CD8-positive, alpha-beta memory T cell (primary cell): ENCODE measurements at places on chromosomes 4 and X.

- DNase-seq = no peak
Observed at GRCh38 chrX:1012678-1013300, 199.7 kb downstream of the CRLF2 start.

- DNase-seq = no peak
Observed at GRCh38 chr4:152708796-152709195, 29.0 kb upstream of the TMEM154 start.

DNA sequence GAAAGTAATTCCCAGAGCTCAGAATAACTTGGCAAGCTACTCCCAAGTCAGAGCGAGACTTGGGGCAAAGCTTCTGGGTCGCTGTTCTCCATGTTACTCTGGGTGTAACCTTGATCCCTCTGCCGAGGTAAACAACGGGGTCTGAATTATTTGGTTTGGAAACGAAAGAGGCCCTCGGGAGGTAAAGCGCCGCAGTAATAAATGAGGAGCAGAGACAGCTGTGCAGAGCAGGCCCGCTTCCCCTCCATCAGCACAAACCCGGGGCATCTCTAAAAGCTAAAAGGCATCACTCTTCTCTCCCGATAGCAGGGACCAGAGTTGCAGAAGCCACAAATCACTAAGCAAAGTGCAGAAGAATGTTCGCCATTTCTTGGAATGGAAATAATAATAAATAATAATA lies 561.5 kb downstream of the BCOR start:
- DNase-seq = no peak

DNA sequence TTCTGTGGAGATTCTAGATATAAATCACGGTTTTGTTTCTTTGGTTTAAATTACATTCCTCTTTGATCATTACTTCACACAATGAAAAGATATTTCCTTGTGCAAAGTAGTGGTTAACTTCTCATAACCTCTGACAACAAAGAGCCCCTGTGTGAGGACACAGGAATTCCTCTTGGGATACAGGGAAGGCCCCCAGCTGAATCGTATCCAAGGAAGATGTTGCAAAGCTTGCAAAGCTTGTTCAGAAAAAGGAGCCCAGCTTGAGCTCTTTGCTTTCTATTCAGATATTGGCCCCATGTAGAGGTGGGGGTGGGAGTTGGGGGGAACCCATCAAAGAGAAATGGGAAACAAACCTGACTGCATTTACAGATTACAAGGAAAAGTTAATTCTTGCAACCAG lies 145.7 kb downstream of the RELL1 start:
- DNase-seq = no peak

DNA sequence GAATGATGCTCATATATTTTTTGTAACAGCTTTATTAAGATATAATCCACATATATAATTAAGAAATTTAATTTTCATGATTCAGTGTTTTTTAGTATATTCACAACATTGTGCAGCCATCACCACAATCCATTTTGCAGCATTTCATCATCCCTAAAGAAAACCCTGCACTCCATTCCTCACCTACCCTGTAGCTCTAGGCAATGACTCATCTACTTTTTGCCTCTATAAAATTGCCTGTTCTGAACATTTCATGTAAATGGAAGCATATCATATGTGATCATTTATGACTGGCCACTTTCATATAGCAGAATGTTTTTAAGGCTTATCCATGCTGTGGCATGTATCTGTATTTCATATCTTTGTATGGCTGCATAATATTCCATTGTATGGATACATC lies 339.9 kb downstream of the MAPK10 start:
- no peak for DNase-seq

DNA sequence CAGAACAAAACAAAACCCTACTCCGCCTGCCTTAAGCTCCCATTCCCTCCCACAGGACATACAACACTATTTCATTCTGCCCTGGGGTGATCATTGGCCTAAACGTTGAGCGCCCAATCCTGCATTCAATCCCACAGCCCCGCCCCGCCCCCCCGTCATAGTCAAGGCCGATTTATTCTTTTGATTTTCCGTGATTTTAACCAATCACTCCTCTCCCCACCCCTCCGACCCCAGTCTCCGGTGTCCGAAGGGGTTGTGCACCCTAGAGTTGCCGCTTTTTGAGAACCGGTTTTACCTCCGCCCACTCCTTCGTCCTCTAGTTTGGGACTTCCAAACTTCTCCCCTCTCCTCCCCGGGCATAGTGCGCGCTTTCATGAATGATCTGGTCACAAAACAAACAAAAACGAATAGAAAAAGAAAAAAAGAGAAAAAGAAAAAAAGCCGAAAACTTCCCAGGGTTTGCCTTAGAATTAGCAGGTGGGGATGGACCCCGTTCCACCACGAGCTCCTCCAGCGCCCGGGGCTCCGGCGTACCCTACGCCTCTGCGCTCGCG lies 446 bp upstream of the UBE2A start:
- DNase-seq = no peak

GRCh38 chr4:40264497-40264896 lies 67.7 kb downstream of the RHOH start:
- DNase-seq = no peak

- no peak for DNase-seq
Observed at GRCh38 chr4:111699165-111699564, 446.1 kb upstream of the FAM241A start.

DNA sequence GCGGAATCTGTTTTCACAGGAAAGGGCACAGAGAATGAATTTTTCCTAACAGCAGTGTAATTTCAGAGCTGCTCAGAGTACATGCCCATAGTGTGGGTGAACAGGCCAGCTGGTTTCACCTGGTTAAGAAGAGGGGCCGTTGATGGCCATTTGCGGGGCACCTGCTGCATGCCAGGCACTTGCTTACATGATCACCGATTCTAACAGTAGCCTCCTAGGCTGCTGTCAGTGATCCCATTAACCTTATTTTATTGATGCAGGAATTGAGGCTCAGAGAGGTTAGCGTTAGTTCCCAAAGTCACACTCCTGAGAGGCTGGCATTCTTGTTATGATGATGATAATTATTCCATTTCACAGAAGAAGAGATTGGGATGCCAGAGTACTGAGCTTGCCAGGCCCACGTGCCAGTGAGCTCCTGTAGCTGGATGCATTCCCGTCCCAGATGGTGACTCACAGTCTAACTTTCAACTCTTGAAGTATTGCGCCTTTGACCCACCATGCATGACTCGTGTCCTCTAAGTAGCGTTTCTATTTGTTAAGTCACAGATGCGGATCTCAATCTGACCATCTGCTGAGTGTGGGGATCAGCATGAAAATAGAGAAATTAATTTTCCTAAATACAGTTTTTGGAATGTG lies 76.5 kb downstream of the PSAPL1 start:
- no peak for DNase-seq

DNA sequence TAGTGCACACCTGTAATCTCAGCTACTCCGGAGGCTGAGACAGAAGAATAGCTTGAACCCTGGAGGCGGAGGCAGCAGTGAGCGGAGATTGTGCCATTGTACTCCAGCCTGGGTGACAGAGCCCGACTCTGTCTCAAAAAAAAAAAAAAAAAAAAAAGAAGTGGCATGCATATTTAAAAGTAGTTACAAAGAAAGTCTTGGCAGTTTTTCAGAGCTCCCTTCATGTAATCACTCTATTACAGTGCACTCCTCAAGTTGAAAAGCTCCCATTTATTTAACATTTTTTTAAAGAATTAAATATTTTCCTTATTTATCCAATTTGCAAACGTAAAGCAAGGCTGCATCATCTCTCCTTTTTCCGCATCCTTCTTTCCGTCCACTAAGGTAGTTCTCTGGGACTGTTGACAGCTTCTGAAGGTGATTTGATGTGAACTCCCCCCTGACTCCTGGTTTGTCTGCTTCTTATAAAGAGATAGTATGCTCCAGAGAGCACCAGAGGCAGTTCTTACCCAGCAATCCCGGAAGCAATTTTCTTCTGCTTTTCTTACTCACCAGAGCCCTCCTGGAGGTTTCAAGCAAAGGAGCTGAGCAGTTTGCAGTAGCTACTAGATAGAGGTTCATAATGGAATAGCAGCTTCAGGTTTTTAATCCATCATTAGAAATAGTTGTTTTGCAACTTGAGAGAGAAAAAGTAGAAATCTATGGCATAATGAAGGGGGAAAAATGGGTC lies 151.0 kb downstream of the PALLD start:
- DNase-seq = no peak

DNA sequence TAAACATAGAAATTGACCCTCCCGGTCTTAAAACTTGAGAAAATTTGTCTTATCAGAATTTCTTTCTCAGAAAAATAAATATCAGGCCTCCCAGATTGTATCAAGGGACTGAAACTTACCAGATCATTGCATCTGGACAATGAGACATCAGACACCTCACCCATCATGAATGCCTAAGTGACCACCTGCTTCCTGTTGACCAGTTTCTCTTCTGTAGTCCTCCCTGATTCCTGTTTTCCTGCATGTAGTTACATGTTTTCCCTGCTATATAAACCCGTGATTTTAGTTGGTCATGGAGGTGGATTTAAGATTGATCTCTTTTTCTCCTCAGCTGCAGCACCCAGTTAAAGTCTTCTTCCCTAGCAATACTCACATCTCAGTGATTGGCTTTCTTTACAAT lies 548.1 kb downstream of the PPP4R3C start:
- no peak for DNase-seq

DNA sequence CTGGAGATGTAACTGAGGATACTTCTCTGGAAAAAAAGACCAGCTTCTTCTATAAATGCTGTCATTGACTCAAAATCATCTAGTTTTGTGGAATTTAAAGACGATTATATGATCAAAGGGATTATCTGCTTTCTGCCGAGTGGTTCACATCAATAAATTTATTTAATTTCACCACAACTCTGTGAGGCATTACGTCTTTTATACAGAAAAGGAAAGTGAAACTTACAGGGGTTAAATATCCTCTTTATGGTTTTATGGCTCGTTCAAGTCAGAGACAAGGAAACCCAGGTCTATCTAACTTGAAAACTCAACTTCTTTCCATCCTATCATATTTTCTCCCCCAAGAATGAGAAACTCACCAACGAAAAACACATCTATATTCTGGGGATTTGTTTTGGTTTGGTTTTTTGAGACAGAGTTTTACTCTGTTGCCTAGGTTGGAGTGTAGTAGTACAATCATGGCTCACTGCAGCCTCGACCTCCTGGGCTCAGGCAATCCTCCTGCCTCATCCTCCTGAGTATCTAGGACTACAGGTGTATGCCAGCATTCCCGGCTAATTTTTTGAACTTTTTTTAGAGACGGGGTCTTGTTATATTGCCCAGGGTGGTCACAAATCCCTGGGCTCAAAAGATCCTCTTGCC lies 377.9 kb upstream of the EMCN start:
- peak; percentile 8 for DNase-seq

GRCh38 chr4:37561803-37562207 lies 124.4 kb downstream of the RELL1 start:
- DNase-seq = no peak

DNA sequence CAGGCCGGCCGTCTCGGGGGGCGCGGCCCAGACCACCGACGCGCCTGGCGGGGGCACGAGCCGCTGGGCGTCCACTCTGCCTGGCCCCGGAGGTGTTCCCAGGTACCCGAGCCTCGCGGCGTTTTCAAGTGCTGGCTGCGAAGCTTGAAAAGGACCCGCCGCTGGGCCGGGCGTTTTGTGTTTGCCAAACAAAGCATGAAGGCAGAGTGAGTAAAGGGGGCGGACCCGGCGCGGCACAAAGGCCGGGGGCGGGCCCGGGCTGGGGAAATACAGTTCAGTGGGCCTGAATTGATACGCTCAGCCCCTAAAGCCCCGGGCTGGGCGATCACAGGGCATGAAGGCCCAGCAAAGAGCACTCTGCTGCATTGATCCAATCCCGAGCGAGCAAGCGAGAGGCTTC lies 65.4 kb downstream of the SOX3 start:
- DNase-seq = no peak

DNA sequence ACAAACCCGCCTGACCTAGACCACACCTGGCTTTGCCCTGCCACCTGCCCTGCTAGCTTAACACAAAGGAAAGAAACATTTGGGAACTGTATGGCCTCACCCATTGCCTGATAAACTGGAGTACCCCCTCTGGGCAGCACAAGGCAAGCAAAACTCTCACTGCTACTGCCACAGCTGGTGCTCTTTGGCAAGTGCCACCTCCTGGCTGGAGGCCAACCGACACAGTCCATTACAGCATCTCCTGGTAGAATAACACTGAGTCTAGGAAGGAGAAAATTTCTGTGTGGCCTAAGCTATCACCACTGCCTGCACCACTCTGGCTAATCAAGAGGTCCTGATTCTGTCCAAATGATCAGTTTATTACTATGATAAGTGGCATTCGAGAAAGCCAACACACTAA lies 18.9 kb upstream of the SPANXN3 start:
- DNase-seq = no peak

- DNase-seq = no peak
Observed at GRCh38 chr4:125758438-125758837, 443.7 kb downstream of the FAT4 start.

DNA sequence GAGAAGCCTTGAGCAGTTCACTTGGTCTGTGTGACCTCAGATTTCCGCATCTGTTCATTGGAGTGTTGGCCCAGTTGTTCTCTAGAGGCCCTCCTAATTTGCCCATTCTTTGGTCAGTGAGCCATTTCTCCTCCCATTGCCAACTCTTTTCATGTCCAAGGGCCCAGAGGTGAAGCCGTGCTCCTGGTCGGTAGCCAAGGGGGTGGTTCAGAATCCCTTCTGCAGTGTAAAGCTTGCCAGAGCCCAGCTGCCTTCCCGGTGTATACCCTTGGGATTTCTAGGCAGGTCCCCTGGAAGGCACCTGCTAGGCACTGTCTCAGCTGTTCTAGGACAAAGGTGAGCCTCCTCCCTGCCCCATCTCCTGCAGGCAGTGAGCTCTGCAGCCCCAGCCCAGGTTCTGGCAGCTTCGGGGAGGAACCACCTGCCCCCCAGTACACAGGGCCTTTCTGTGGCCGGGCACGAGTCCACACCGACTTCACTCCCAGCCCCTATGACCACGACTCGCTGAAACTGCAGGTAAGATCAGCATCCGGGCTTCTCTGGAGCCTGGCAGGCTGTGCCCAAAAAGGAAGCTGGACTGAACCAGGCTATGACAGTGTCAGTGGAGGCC lies 12.3 kb downstream of the SASH3 start:
- DNase-seq = no peak

GRCh38 chrX:39158801-39159657 lies 357.8 kb downstream of the MID1IP1 start:
- no peak for DNase-seq

GRCh38 chr4:113006632-113007031 lies 42.8 kb upstream of the ANK2 start:
- DNase-seq = no peak

DNA sequence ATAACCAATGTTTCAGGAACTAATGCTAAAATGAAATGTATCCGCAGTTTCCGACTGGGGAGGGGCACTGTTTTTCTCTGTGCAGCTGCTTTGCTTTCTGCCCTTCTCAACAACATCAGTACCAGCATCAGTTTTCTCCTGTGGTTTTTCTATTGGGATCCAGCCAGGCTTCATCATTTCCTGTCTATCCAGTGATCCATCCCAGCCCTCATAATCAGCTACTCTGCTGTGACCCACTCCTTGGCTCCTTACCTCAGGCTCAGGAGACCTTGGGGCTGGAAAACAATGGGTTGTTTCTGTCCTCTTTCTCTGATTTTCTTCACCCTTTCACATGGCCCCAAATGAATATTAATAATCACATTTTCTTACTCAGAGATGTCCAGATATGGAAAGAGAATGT lies 222.2 kb upstream of the DKK2 start:
- no peak for DNase-seq

GRCh38 chrX:1218286-1218685 lies 5.8 kb upstream of the CRLF2 start:
- DNase-seq = no peak

GRCh38 chrX:73683236-73683859 lies 120.4 kb downstream of the CHIC1 start:
- no peak for DNase-seq

- no peak for DNase-seq
Observed at GRCh38 chr4:104973708-104974107, 173.0 kb upstream of the TET2 start.
